Hypothalamus (tissue), 51 donors: ENCODE measurements at places on chromosomes 11 and 22.

GRCh38 chr11:445765-446588, 4.1 kb upstream of the PTDSS2 start:
- DNase-seq = no peak

DNA sequence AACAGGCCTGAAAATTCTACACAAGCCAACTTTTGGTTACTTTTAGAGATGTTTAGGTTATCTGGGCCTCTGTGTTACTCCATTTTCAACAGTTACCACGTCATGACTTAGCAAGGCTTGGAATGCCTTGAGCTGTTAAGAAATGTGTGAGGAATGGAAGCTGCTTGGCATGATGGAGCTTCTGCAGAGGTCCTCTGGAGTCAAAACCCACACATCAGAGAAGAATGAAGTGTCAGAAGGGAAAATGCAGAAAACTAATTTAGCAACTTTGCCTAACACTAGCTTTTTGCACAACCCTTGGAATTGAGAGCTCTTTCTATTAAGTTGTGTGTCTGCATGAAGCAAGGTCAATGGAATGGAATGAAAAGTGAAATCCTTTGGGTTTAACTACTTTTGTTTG, 27.4 kb downstream of the FAT3 start:
- no peak for DNase-seq

GRCh38 chr11:134509381-134510232, 97.6 kb upstream of the B3GAT1 start:
- DNase-seq = no peak

DNA sequence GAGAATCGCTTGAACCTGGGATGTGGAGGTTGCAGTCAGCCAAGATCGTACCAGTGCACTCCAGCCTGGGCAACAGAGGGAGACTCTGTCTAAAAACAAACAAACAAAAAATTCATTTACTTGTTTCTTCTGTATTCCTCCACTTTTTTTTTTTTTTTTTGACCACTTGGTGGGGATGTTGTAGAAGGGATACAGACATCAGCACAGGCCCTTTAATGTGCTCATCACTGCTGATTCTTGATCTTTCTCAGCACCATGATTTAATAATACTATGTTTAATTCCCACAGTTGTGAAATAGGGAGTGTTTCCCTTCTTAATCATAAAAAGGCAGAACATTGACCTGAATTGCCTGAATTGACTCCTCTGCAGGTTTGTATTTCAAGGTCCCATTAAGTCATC, 4.5 kb downstream of the TTC9C start:
- no peak for DNase-seq

DNA sequence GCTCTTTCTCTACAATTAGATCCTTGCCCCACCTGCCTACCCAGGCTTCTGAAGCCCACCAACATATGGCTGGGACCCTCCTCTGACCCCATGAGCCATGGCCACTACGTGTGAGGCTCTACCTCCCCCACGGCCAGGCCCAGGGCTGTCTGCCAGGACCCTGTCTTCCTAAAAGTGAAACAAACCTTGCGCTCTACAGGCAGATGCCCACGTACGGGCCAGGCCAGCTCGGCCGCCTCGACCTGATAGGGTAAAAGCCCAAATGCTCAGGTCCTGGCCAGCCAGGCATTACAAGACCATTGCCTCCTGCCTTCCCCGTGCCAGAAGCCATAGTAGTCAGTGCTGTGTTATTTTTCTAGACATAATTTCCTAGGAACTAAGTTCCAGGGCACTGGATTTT, 1496.4 kb downstream of the BRD1 start:
- no peak for DNase-seq

DNA sequence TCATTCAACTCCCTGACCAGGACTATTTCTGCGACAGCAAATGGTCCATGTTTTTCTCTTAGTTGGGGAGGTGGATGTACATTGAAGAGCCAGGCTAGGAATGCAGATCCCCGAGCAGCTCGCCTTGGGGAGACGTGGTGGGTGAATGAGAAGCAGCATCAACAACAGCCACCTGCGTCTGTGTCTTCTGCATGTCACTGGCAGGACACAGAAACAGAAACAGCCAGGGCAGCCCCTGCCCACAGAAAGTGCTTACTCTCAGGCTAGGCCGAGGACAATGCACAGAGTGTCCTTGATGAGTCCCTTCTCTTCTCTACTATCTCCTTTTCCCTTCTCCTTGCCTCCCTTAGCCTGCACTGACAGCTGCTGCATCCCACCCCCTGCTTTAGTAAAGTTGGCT, 541.9 kb upstream of the CADM1 start:
- DNase-seq = no peak
